ENCODE measurements at places on chromosomes 1 and 21.

- no peak for DNase-seq
Observed at GRCh38 chr1:232367293-232367692, 262.6 kb downstream of the SIPA1L2 start.

GRCh38 chr21:32777269-32777668, 5.7 kb upstream of the PAXBP1 start:
- no peak for DNase-seq

DNA sequence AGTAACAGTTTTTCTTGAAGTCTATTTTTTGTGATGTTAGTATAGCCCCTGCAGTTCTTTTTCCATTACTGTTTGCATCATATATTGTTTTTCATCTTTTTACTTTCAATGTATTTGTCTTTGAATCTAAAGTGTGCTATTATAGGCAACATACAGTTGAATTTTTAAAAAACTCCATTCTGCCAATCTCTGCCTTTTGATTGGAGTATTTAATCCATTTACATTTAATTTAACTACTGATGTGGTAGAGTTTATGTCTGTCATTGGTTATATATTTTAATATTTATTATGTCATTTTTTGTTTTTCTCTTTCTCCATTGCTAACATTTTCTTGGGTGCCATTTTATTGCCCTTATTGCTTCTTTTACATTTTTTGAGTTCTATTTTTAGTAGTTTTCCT, 296.3 kb downstream of the HMCN1 start:
- no peak for DNase-seq

DNA sequence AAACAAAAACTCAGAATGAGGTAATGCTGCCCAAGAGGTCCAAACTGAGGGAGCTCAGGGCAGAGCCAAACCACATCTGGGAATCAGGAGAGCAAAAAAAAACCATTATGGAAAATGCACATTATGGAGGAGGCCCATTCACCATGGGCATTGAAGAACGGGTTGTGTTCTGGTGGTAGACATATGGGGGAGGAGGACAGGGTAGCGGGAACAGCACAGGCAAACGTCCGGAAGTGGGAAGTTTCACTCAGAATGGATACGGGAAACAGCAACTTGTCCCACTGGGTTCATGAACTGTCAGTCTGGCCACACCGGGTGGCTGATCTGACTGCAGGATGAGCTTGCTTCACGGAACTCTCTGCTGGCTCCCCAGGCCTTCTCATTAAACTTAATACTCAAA, 139.7 kb downstream of the RRAGC start:
- no peak for DNase-seq

DNA sequence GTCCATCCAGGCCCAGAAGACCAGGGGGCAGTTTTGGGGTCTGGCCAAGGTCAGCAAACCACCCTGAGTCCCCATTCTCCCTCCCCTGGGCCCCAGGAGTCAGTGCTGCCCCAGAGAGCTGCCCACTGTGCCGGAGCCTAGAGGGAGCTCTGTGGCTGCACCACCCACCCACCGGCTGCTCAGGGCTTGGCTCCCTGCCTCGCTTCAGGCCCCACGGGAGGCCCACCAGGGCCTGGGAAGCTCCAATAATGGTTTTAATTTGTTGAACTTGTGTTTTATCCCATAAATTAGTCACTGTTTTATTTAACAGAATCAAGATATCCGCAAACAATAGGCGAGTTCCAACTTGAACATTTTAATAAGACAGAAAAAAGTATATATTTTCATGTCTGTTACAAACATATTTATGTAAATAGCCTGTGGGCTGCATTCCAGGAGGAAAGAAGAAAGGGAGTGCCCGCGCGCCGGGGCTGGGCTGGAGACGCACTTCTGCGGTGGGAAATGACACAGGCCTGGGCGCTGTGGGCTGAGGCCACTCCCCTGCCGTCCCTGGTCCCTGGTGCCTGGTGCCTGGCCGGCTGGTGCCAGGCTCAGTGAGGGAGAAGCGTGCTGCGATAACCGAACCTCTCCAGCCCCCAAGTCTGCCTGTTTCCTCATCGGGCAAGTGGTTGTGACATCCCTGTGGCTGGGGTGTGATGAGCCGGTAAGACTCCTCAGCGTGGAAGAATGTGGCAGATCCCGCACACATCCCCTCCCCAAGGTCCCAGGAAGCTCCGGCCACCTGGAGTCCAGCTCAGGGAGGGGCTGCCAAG, 160.5 kb downstream of the PEX14 start:
- DNase-seq = no peak

- DNase-seq = no peak
Observed at GRCh38 chr1:186187601-186188000, 187.5 kb downstream of the TPR start.

GRCh38 chr1:14660801-14661200, 62.3 kb downstream of the KAZN start:
- no peak for DNase-seq

- no peak for DNase-seq
Observed at GRCh38 chr1:119254067-119254720, 113.7 kb upstream of the WARS2 start.

- DNase-seq = no peak
Observed at GRCh38 chr1:212205006-212205405, 80.2 kb upstream of the PPP2R5A start.

DNA sequence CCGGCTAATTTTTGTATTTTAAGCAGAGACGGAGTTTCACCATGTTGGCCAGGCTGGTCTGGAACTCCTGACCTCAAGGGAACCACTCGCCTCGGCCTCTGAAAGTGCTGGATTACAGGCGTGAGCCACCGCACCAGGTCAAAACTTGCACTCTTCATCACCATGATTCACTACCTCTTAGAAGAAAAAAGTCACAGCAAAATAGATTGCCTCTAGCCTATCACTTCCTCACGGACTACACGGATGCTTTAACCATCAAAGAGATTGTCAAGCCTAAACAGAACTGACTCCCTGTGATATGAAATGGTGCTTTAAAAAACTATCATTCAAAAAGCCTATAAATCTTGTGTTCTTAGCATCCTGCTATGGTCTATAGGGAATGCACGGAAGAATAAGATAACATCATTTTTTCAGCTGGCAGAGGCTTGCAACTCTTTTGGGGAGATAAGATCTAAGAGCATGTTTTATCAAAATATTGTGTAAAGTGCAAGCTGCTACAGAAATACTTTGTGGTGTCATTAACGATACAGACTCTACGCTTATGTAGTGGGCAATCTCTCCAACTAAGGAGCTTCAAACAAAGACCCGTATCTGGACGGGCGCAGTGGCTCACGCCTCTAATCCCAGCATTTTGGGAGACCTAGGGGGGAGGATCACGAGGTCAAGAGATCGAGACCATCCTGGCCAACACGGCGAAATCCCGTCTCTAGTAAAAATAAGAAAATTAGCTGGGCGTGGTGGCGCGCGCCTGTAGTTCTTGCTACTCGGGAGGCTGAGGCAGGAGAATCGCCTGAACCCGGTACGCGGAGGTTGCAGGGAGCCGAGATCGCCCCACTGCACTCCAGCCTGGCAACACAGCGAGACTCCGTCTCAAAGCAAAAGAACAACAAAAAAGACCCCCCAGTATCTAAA, 966 bp downstream of the TFB2M start:
- no peak for DNase-seq

- DNase-seq = no peak
Observed at GRCh38 chr1:185040408-185040735, 5.0 kb upstream of the RNF2 start.

DNA sequence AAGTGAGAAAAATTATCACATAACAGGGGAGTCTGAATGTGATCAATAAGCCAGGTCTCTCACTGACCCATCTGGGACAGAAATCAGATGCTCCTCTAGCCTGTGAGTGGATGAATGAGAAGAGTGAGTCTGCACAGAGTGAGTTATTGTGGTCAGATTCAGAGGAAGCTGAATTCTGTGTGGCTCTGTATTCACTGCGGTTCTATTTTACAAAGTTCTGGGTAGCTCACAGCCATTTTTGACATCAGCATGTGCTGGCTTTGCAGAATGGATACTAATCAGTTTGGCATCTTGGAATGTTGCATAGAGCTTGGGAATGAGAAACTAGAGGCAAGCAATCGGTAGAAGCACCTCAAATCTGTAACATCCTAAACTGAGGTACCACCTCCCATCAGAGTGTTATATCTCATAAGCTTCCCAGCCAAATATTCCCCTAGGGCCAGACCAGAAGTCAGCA, 3.8 kb downstream of the COLGALT2 start:
- no peak for DNase-seq

DNA sequence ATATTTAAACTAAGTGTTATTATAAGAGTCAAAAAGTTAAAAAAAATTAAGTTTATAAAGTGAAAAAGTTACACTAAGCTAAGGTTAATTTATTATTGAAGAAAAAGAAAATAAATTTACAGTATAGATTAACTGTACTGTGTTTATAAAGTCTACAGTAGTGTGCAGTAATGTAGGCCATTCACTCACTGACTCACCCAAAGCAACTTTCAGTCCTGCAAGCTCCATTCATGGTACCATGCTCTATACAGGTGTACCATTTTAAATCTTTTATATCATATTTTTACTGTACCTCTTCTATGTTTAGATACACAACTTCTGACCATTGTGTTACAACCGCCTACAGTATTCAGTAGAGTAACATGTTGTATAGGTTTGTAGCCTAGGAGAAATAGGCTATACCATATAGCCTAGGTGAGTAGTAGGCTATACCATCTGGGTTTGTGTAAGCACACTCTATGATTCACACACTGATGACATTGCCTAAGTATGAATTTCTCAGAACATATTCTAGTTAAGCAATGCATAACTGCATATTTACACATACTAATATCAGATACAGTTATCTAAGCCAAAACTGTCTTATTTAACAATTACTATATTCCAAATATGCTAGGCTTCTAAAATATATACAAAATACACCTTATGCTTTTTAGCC, 80.6 kb upstream of the GFI1 start:
- DNase-seq = no peak

- DNase-seq = no peak
Observed at GRCh38 chr1:92876351-92876750, 44.5 kb downstream of the RPL5 start.
